ENCODE measurements at places on chromosomes 5 and 9.

- DNase-seq: no peak
Observed at GRCh38 chr5:61657686-61658085, 325.6 kb downstream of the ZSWIM6 start.

GRCh38 chr9:129708793-129709192, 43.3 kb downstream of the PRRX2 start:
- DNase-seq: no peak

DNA sequence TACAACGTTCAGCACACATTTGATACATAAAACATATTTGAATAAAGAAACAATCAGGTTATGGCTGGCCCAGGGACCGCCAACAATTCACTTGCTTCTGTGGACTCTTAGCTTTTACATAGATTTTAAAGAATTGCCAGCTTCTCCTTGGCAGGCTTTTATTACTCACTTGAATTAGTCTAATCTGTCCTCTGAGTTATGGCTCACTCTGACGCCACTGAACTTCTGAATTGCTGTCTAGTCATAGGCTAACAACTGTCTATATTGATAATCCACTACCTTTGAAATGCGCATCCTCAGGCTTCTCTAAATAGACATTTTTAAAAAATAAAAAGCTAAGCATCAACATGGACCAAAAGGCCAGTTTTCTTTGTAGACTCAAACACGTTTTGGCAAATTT, 317.4 kb upstream of the SGCD start:
- DNase-seq: no peak

GRCh38 chr5:127887282-127887681, 184.1 kb downstream of the CCDC192 start:
- no peak for DNase-seq

- peak; percentile 68 for DNase-seq
Observed at GRCh38 chr5:139639619-139640380, 8.3 kb upstream of the CXXC5 start.

DNA sequence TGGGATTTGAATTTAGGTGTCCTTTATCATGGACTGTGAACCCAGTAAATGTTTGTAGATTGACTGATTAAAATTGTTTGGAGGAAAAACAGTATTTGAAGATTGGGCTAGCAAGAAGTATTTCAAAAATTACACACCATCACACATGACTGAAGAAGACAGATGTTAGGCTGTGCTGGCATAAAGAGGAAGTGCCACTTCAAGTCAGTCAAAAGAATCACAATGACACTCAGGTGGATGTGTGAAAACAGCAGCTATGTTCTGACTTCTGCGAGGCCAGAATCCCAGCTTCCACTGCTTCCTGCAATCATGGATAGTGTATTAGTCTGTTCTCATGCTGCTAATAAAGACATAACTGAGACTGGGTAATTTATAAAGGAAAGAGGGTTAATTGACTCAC, 393.3 kb downstream of the DMRT2 start:
- DNase-seq: no peak

DNA sequence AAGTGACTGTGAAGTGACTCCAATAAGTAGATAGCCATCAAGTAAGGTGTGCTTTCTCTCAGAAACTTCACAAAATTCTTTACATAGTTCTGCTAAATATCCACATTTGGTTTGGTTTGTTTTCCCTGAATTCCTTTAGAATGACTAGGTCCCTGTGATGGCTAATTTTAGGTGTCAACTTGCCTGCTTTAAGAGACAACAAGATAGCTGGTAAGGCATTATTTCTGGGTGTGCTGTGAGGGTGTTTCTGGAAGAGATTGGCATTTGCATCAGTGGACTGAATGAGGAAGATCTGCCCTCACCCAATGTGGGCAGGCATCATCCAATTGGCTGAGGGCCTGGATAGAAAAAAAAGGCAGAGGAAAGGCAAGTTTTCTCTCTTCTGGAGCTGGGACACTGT, 8.3 kb upstream of the PTBP3 start:
- no peak for DNase-seq

GRCh38 chr9:107894572-107895261, 405.1 kb upstream of the KLF4 start:
- DNase-seq: no peak

DNA sequence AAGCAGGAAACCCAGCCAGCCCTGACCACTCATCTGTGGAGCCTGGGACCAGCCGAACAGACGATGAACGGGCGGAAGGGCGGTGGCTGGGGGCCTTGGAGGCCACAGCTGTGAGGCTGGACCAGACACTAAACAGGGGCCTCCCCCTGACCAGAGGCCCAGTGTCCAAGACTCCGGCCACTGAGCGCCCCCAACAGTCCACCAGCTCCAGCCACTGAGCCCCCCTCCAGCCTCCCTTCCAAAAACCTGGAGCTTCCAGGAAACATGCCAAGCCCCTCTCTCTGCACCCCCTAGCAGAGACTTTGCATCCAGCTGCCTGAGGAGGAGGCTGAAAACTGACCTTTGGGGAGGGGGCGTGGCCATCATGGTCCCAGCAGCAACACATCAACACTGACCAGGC, 23.2 kb downstream of the CNTFR start:
- DNase-seq: no peak

- DNase-seq: no peak
Observed at GRCh38 chr5:78317515-78317914, 23.0 kb upstream of the AP3B1 start.

DNA sequence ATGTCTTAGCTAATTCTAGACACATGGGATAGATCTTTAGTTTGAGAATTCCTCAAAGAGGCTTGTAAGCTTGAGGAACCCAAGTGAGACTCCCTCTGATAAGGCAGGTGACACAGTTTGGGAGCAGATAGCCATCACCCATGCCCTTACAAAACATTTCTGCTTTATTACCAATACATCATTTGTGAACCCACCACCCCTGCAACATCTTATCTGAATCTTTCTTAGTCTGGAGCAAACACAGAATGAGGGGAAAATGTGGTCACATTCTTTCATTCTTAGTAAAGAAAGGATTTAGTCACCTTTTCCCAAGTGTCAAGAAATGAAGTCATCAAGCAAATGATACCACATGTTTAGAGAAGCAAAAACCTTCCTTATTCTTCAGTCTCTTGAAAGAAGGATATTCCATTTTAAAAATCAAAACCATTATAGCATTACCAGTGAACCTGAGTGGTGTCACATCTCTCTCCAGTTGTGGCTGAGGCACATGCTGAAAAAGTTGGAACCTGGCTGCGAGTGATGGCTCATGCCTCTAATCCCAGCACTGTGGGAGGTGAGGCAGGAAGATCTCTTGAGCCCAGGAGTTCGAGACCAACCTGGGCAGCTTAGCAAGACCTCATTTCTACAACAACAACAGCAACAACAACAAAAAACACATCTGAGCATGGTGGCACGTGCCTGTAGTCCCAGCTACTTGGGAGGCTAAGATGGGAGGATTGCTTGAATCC, 65.9 kb downstream of the PRKACG start:
- DNase-seq: no peak

- peak; percentile 90 for DNase-seq
Observed at GRCh38 chr5:78547731-78548615, 100.6 kb downstream of the LHFPL2 start.

- no peak for DNase-seq
Observed at GRCh38 chr5:8058616-8059190, 189.8 kb downstream of the MTRR start.

DNA sequence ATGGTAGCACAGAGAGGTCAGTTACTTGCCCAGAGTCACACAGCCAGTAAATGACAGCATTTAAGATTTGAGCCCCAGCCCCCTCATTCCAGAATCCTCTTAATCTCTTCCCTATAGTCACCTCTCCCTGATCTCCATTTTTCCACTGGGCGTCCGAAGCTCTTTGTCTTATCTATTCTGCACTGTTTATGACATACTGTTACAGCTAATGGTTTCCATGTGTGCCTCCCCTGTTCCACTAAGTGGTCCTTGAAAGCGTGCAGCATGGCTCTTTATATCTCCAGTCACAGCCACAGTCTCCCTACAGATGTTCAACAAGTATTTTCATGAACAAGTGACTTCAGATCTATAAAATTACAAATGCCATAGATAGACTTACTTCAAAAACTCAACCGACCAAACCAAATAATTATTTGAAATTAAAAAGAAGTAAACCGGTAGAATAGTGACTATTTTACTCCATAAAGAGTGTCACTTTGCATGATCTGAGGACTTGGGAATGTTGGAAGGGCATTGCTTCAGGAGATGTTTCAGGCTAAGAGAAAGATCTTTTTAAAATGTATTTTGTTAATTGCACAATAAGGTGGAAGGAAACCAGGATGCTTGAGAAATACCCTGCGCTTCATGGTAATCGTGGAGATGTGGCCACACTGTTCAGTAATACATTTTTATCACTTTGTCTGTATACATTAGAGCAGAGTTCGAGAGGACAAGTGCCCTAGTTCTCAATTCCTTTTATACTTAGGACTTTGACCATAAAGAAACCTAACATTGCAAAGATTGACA, 237.2 kb downstream of the FBXL7 start:
- no peak for DNase-seq

- DNase-seq: no peak
Observed at GRCh38 chr9:135605238-135605781, 34.0 kb downstream of the GLT6D1 start.

DNA sequence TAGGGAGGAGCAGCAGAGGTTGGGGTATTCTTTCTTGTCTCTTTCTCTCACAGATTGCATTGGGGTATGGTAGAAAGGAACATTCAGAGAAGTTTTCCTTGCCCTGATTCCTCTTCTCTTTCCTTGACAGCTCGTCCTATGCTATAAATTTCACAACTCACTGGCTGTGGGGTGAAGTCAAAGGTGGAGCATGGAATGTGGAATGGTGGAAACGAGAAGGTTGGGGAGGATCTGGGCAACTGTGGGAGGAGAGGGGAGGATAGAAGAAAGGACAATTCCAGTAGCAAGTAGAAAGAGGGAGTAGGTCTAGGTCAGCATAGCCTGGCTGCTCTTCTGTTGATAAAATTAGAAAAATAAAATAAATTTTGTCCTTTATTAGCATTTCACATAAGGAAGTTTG, 39.0 kb upstream of the POC5 start:
- no peak for DNase-seq

DNA sequence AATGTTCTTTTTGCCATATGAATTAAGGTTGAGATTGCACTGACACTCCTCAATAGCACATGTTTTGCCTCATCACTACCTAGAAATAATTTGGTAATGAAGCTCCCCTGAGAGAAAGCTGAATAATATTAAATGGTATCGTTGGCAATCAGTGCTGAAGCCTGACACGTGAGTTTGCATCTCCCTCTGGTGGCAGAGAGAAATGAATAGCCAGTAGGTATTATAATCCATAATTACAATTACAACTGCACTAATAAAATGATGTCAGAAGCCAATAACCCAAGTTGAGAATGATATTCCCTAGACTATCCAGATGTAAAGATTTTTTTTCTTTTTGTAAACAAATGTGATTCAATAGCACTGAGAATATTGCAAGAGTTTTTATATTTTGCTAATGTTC, 700.3 kb downstream of the PTPRD start:
- no peak for DNase-seq

GRCh38 chr5:79172269-79172668, 60.7 kb downstream of the BHMT start:
- no peak for DNase-seq

GRCh38 chr9:108702681-108703080, 153.1 kb downstream of the ACTL7B start:
- DNase-seq: no peak

DNA sequence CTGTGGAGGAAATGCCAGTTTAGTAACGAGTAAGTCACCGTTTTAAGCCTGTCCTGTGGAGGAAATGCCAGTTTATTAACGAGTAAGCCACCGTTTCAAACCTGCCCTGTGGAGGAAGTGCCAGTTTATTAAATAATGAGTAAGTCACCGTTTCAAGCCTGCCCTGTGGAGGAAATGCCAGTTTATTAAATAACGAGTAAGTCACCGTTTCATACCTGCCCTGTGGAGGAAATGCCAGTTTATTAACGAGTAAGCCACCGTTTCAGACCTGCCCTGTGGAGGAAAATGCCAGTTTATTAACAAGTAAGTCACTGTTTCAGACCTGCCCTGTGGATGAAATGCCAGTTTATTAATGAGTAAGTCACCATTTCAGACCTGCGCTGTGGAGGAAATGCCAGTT, 18.9 kb upstream of the PDCD6 start:
- no peak for DNase-seq

DNA sequence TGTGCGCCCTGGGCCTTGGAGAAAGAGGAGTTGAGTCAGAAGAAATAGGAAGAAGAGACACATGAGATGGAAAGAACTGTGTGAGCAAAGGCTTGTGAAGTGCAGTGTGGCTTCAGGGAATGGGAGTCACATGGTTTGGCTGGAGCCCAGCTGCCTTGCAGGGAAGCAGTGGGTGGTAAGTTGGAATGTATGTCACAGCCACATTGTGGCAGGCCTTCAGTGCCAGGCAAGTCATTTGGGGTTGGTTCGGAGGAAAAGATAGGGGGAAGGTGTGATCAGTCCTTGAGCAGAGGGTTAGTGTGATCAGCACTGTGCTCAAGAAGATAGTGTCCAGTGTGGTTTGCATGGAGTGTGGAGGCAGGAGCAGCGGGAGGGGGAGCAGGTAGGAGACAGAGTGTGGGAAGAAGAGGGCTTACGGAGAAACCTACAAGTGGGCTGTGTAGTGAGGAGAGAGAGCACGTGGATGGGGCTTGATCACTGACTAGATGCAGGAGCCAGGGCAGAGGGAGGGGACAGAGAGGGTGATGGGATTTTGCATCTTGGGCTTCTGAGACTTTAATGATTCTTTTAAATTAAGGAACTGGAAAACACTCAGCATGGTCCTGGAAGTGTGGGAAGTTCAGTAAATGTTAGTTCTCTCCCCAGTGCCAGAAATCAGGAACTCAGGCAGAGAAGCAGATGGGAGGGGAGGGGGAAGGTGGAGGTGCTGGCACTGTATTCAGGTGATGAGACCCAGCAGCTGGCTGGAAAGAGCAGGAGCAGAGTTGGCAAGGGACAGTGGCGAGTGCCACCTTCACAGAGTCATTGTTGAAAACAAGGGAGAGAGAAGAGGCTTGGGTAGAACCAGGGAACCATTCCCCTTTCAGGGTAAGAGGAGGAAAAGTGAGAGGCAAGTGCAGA, 46.6 kb downstream of the ARHGAP26 start:
- peak; percentile 76 for DNase-seq

Data from left cardiac atrium (tissue), 4 donors.